GM04504 (cell line): ENCODE measurements at places on chromosomes 7 and 10.

- DNase-seq = no peak
Measured at GRCh38 chr7:9307131-9307530, 873.7 kb downstream of the NXPH1 start.

DNA sequence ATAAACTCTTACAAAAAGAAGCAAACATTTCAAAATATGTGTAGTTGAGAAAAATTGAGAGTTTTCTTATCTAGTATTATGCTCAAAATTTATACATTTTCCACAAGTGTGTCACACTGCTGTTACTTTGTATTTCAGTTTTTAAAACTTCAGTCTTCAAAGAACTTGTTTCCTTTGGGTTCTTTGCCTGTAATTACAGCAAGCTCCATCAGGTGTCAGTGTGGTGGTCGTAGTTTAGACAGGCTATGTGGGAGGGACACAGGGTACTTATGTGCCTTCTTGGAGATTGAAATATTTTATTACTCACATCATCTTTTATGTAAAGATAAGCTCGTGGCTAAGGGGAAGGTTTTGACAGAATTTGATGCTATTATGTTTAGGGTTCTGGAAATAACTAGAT is 360.5 kb downstream of the FGFR2 start:
- DNase-seq = no peak

- DNase-seq = no peak
Measured at GRCh38 chr7:69992938-69993337, 394.7 kb downstream of the AUTS2 start.

DNA sequence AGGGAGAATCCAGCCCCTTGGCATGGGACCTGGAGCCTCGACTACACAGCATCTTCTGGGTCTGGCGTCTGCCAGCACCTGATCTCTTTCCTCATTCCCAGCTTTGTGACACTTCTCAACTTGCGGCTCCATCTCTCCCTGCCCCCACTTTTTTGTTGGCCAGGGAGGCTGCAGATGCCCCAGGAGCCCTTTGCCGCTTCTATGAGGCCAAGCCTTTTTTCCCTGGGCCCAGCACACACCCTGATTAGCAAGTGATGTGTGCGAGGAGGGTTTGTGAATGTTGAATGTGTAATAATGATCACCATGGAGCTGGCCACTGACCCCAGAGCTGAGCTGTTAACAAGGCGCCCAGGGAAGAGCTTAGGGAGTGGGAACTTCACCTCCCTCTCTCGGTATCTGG is 4.4 kb downstream of the EVX1 start:
- DNase-seq = no peak

GRCh38 chr7:152883858-152884257 is 124.3 kb downstream of the ACTR3B start:
- no peak for DNase-seq

DNA sequence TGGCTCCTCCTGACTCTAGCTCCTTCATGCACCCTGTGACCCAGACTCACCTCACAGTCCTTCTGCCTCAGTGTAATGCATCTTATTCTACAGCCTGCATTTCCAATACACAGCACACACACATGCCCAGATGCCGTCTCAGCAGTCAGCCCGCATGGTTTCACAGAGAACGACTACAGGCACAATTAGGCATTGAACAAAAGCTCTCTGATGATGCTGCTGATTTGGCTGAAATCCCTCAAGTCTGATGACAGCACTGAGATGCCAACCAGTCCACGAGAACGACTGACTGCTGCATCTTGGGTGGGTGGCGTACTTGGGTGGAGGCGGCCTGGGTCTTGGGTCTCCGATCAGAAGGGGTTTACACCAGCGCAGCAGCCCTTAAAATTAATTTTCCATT is 200.4 kb downstream of the TAX1BP1 start:
- DNase-seq = no peak

- no peak for DNase-seq
Measured at GRCh38 chr7:30285536-30286284, 1.3 kb downstream of the ZNRF2 start.

DNA sequence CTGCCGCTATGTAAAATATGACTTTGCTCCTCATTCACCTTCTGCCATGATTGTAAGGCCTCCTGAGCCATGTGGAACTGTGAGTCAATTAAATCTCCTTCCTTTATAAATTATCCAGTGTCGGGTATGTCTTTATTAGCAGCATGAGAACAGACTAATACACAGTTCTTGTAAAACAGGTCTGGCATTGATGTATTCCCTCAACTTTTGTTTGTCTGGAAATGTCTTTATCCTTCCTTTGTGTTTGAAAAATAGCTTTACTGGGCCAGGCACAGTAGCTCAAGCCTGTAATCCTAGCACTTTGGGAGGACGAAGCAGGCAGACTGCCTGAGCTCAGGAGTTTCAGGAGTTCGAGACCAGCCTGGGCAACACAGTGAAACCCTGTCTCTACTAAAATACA is 14.5 kb downstream of the IPMK start:
- DNase-seq = no peak

DNA sequence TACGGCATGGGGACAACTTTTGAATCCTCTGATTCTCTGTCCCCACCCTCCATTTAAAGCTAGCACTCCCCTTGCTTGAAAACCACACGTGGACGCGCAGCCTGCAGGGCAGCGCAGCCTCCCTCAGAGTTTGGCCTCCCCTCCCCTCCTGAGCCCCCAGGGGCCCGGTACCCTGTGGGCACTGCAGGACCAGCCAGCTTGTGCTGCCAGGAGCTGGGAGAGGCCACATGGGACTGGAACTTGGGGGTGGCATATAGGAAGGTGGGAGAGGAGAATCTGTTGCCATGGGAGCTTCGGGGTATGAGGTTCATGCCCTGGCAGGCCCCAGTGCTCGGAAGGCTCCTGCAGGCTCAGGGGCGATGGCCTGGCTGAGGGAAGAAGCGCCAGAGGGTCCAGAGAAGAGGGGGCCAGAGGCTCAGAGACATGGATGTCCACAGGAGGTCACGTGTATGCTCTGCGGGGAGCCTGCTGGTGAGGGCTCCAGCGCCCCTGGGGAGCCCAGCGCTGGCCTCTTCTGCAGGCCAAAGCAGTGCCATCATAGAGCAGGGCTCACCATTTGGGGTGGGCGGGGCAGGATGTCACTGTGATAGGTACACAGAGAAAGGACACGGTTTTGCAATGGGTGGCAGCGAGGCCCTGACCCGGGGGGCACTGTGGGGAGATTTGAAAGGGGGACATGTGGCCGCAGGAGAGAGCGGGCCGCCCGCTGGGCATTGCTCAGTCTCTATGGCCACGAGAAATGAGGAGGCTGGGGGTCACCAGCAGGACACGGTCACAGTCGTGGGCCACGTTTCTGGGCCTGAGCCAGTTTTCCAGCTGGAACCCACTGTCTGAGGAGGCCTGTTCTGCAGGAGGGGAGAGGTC is 64.2 kb downstream of the GLRX3 start:
- no peak for DNase-seq

- no peak for DNase-seq
Measured at GRCh38 chr10:27995311-27995710, 3.6 kb downstream of the ODAD2 start.

- DNase-seq = peak; percentile 24
Measured at GRCh38 chr7:127392182-127392565, 334 bp downstream of the ZNF800 start.
